ENCODE measurements at places on chromosomes 2 and 18.

- no peak for DNase-seq
Observed at GRCh38 chr2:107412981-107413380, 413.7 kb upstream of the RGPD4 start.

GRCh38 chr2:168626096-168626495, 170.0 kb downstream of the CERS6 start:
- DNase-seq, result no peak

GRCh38 chr2:205965707-205966106, 120.3 kb downstream of the INO80D start:
- no peak for DNase-seq

DNA sequence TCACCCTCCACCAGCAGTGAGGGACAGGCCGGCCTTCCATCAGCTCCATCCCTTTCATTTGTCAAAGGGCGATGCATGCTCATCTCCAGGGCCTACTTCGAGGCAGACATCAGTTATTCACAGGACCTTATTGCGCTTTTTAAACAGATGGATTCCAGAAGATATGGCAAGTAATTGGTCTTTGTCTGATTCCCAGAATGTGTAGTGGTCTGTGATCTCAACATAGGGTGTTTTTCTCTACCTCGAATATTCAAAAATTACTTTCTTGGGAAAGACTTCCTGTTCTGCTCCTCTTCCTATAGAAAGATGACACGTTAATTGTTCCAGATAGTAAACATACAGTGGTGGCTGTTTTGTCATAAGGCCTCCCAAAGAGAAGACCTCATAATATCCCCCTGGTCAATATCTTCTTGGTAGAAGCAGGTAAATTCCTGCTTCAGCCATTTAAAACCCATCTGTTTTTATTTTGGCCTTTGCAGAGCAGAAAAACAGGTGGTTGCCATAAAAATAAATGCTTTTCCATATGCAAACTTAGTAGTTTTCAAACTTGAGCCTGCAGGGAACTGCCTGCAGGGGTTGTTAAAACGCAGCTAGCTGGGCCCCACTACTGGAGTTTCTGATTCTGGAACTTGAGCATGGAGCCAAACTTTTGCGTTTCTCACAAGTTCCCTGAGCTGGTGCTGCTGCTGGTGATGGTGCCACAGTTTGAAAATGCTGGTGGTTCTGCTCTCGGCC, 8.2 kb downstream of the SMARCAL1 start:
- no peak for DNase-seq

- DNase-seq, result no peak
Observed at GRCh38 chr18:64276311-64277090, 127.6 kb upstream of the LINC00305 start.

DNA sequence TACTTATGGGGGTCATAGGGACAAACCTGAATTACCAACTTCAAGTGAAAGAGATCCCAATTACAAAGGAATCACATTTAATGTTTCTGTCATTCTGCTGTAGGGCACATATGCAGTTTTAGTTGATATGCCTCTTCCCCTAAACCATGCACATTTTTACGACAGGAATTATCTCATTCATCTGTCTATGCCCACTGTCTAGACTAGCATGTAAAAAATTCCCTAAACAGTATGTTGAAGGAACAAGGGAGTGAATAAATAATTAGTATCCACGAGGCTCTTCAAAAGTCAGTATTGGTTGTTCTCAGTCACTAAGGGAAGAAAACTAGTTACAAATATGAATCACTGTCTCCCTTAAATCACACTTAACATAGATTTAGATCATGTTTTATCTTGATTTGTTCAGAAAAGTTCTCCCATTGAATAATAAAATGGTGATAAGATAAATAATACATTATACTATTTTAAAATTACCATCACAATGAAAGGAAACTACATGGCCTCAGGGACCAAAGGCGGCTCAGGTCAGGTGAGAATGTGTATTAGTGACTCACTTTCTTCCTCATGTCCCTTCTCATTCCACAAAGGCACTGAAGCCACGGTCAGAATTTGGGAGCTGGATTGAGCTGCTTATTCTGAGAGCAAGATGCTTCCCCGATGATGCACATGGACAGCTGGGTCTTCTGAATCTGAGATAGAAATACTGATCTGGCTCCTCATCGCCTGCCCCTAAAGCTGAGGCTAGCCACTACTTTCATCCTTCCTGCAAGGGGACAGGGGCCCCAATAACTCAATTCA, 29.1 kb downstream of the DYM start:
- no peak for DNase-seq

GRCh38 chr2:68225119-68225632, 27.2 kb downstream of the PPP3R1 start:
- DNase-seq, result no peak

- DNase-seq, result no peak
Observed at GRCh38 chr2:174788291-174788929, 24.1 kb upstream of the CHRNA1 start.

DNA sequence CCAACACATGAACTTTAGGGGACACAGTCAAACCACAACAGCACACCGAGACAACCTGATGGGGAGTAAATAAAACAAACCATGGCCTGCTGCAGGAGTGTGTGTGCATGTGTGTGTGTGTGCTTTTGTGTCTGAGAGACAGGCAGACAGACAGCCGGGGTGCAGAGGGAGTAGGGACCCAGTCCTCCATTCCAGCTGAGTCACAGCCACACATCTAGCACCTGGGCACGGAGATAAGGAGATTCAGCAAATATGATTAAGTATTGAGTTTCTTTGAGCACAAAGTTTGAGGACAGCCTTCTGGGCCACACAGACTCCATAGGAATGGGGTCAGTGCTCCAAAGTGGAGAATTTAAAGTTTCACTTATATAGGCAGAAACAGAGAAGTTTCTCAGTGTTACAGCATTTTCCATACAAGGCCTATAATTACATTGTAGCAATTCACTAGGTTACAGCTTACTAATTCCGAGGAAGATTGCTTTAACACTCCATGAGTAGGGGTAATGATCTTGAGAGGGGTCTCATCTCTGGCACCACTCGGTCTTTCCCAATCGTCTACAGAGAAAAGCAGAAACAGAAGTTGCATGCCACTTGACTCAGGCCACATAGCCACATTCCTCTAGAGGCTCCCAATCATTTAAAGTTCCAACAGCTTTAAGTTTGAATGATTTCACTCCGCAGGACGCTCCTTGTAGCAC, 30.8 kb upstream of the PRLH start:
- DNase-seq, result no peak

DNA sequence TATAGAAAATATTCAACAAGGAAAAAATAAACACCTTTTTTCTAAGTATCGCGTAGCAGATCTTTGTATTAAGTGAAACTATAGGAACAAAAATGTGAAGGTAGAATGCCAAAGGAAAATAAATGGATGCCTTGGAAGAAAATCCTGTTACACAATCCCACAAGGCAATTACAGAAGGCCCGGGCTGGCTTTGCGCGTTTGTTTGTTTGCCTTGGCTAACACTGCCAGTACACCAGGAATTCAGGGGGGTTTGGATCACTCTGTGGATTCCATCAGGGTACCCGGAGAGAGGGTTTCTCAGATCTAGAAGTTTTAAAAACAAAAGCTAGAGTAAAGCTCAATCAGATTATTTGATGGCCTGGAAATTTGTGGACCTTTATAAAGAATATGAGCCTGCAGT, 478.3 kb downstream of the FBXO15 start:
- DNase-seq, result no peak

- DNase-seq, result no peak
Observed at GRCh38 chr2:31987454-31988220, 23.2 kb downstream of the MEMO1 start.

- no peak for DNase-seq
Observed at GRCh38 chr2:210477496-210477895, 937 bp upstream of the LANCL1 start.

DNA sequence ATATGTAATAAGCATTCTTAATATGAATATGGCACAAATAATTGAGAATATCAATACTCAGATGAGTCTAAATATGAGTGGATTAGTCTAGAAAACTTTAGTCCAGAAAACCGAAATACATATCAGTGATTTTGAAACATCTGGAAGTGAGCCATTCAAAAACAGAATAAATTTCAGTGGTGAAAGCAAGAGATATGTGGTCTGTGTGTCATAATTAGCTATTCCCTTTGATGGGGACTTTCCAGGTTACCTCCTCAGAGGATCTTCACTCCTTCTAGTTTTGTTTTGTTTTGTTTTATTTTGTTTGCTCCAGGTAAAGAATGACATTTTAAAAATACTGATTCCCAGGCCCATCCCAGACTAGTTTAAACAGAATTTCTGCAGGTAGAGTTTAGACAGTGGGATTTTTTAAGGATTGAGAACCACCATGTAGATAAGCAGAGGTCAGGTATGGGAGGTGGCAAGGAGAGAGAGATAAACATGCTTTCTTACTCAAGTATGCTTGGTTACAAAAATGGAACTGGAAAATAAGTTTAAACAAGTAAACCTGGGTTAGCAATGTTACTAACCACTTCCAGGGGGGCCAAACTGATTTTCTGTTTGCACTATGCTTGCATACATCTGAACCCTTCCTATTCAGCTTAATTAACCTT, 70.7 kb downstream of the NABP1 start:
- no peak for DNase-seq

Data from stimulated activated CD8-positive, alpha-beta memory T cell treated with anti-CD3 and anti-CD28 coated beads, Interleukin-7, amount 100 ng/mL, for 1 hour (primary cell).